A172 (cell line): ENCODE measurements at places on chromosomes 2 and 18. TPM values are rescaled to one million over a fixed set of nuclear protein-coding genes. Genes with fewer than 3 reads are reported as not detected.

Gene MAP4K4
- 59.2 and 61.8 TPM in 2 replicates for total RNA-seq

Gene FOXD4L1
- total RNA-seq: 0.22 TPM in 1 of 2 replicates, not detected in the other

Gene CD8B2
- not detected in 2 replicates for total RNA-seq

DNA sequence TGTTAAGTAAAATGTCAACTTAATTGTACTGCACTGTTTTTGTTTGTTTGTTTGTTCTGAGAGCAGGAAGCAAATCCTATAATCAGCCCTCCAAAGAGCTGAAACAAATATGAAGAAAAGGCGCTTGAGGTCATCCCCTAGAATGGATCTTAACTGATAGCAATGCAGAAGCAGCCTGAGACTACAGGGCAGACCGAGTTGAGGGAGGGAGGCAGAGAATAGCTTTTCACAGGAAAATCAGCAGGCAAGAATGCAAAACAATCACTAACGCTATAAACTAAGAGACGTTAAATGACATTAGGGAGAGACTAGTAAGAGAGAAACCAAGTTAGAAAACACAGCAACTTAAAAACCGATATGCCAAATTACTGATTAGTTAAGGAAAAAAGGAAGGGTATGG is 37.2 kb downstream of the GALNT1 start:
- DNase-seq: no peak

GRCh38 chr2:190627448-190628412 is 21.2 kb upstream of the NAB1 start:
- DNase-seq: no peak

- no peak for DNase-seq
These were observed 473.8 kb upstream of the MC4R start for GRCh38 chr18:60846396-60846795.

DNA sequence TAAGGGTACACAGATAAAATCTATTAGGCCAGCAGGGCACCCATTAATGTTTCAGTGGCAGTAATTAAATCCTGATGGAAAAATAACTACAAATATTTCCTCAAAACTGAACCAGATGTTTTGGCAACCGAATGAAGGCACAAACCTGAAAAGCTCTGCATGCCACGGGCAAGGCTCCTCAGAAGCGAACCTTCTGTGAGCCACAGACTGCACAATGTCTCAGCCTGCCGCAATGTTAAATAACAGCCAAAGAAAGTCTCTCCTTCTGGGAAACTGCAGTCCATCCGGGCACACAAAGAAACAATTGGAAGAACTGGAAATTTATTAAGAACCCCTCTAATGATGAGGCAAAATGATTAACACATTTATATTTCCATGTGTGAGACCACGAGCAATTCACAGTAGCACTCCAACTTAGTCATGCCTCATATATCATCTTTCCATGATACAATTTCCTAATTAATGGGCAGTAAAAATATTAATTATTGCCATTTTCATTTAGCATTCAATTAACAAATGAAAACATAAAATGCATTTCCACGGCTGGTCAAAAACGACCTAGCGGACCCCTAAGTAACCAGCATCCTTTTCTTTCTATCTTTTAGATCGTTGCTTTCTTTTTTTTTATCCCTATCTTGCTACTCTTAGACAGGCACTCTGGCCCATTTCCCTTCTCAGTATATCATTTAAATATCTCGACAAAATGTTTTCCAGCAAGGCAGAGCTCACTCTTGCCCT is 237.5 kb downstream of the EPHA4 start:
- DNase-seq: no peak

DNA sequence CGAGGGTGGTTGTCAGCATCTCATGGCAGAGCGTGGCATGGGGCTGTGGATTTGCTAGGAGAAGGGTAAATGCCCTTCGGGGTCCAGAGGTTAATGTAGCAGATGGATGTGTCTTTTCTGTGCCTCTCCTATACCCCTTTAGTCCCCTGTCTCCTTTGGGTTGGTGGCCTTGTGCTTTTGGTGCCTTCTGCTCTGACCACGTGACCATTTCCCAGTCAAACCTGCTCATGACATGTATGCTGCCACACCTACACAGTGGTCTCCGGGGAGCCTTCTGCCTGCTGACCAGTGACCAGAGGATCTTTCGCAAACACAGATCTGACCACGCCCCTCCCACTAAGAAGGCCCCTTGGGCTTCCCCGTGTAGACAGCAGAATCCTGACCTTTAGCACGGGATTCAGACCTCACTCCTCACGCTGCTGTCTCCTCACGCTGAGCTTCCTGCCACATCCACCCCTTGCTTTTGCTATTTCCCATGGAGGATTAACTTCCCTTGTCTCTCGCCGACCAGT is 116.2 kb downstream of the ACOXL start:
- DNase-seq: no peak

DNA sequence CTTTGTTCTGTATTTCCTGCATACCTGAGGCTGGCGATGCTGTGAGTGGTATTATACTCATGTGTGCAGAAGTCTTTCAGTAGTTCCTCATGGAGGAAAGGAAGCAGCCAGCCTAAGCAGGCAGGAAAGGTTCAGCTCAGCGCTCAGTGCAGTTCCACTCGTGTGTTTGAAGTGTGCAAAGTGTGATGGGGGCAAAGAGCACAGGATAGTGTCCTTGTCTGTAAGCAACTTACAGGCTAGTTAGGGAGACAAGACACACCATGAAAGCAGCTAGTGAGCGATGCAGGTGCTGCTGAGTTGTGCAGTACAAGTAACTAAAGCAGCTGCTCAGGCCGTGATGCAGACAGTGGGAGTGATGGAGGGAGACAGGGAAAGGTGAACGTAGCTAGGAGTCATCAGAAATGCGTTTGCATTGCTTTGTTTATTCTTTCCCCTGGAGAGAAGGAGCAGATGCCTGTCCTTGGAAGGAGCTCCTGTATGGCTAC is 146.2 kb downstream of the LDLRAD4 start:
- DNase-seq: no peak

DNA sequence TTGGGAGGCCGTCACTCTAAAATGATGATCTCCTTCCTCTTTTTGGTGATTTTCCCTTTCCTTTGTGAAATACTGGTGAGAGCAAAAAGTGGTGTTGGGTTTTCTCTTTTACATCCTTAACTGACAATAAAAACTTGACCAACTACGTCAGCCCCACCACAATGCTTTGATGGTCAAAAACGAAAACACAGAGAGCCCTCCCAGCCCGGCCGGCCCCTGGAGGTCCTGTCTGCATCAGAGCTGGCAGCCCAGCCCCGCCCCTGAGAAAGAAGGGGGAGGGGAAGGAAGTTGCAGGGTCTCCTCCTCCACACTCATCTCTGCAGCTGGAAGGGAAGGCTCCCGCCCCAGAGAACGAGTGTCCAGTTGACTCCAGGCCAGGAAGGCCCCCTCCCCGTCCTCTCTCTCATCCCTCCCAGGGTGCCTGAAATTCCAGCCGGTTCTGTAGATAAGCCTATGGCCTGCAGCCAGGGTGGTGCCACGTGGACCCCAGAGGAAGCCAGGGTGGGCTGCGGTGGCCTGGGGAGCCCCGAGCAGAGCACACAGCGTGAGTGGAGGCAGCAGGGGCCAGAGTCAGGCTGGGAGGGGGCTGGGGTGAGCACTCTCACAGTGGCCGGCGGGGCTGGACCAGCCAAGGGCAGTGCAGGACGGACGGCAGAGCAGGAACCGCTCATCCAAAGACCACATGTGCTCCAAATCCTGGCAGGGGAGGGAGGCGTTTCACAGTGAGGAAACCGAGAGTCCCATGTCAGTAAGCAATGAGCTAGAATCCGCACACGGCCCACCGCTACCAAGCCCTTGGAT is 19.8 kb downstream of the BIN1 start:
- peak; percentile 75 for DNase-seq

DNA sequence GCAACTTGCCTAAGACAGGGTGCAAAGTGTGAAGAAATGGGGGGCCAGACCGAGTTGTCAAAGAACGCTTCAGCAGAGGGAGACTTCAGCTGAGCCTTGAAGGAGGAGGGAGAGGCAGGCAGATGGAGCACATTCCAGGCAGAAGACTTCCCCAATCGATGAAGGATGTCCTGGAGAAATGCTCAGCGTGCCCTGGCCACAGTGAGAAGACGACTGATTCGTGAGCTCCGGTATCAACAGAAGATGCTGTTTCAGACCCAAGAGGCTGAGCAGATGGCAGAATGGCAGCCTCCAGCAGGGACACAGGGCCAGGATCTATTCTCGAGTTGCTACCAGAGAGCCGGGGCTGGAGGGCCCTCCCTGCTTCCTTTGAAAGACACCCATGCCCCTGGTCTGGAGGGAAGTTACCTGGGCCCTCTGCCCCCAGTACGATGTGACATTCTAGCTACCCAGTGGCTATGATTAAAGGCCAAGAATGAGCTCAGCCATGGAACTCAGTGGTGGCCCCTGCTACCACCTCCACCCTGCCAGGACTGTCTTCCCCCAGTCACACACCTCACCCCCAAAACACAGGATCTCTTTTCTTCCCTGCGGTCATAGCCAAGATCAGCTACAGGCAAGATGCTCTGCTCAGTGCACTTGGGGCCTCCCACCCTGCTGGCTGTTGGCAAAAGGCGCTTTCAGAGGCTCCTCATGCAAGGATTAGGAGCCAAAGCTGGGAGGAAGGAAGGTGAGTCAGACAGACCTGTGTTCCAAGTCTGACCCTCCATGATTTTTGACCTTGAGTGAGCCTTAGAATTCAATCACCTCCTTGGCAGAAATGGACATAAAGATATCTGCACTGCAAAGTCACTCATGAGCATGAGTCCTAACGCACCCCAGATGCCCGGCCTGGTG is 84.3 kb downstream of the TFCP2L1 start:
- no peak for DNase-seq
